Activated T-cell treated with anti-CD3 and anti-CD28 coated beads, Interleukin-2, amount 50 U/mL, for 72 hours (primary cell): ENCODE measurements at places on chromosomes 12 and 14. TPM values are rescaled to one million over a fixed set of nuclear protein-coding genes. Genes with fewer than 3 reads are reported as not detected.

Gene B3GNT4
- total RNA-seq = 0.55 TPM

DNA sequence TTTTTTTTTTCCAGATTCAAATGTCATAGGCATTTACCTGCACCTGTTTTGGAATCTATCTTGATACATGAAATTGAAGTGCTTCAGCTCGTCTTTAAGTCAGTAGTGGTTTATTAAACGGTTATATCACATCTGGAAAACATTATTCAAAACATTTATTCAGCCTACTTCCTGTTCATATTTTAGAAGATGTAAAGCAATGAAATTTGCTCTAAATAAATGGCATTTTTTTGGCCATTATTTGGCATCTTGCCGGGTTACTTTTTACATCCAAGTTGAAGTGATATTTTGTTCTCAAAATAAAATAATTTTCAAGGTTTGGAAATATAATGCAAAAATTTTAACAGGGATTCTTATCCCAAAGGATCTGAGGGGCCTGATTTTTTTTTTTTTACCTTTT is 103.1 kb downstream of the EML1 start:
- H3K4me1 ChIP-seq = no peaks in the 10 kb centered on the region
- no peak for DNase-seq
- H3K36me3 ChIP-seq = no peaks in the 10 kb centered on the region
- H3K27ac ChIP-seq = no peak overlapping the region

- peaks cover 100% of the 10 kb centered on the region for H3K4me1 ChIP-seq
- no peak for DNase-seq
Measured at GRCh38 chr12:57837864-57838562, 8.5 kb downstream of the CTDSP2 start.

Gene TMEM132C
- total RNA-seq = not detected

DNA sequence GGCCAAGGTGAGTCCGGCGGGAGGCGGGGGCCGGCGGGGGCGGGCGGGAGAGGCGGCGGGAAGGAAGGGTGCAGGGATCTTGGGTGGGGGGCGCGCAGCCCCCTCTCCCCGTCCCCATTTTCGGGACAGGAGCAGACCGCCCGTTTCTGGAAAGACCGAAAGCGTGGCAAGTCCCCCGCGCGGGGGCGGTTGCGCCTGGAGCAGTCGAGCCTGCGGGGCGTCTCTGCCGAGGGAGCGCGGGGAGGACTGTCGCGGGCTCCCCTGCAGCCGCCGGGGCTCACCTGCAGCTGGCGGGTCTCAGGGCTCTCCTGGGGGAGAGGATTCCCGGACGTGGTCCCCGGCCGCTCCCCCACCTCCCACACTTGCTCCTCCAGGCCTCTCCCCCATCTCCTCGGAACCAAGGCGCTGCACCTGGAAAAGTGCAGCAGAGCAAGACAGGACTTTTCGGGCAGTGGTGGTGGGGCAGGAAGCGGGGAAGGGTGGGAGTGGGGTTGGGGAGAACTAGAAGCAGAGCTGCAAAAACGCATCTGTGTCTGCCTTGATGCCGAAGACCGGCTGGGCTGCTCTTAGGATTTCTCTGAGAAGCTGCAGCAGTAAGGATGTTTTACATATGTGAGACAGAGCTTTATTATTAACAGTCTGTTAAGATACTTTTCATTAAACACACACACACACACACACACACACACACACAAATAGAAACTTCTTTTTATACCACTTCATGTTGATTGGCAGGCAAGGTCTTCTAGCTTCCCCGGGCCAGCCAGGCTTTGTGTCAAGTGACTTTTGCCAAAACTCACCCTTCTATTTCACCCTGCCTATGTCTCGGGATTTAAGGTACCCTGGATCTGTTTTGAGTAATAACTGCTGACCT is 677 bp downstream of the C12orf75 start:
- H3K4me1 ChIP-seq = peaks cover 63% of the 10 kb centered on the region
- H3K36me3 ChIP-seq = no peaks in the 10 kb centered on the region
- peak overlapping the region; percentile 87 for H3K4me3 ChIP-seq
- peak overlapping the region; percentile 74 for H3K27ac ChIP-seq
- DNase-seq = peak; percentile 53
- no peaks in the 10 kb centered on the region for H3K27me3 ChIP-seq

GRCh38 chr14:39276579-39277114 is 42.9 kb downstream of the MIA2 start:
- H3K27me3 ChIP-seq = no peaks in the 10 kb centered on the region
- no peak for DNase-seq
- H3K4me3 ChIP-seq = no peak overlapping the region
- H3K27ac ChIP-seq = peak overlapping the region; percentile 85
- H3K4me1 ChIP-seq = peaks cover 64% of the 10 kb centered on the region
- H3K36me3 ChIP-seq = peaks cover 14% of the 10 kb centered on the region

DNA sequence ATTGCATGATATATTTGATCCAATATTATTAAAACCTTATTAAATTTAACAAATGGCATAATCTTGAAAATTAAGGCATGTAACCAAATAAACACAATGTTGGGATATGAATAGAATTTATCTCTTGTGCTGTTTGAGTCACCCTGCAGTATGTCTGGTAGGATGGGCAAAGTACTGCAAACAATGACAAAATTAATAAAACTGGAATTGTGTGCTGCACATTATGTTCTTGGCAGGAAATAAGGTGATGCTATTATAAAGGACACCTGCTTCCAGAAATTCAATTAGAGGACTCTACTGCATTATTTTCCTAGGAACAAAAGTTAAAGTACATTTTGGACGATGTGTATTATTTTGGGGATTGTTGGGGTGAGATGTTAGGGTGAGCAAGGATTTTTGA is 132.7 kb downstream of the PPFIA2 start:
- H3K36me3 ChIP-seq = no peaks in the 10 kb centered on the region
- DNase-seq = no peak
- H3K4me1 ChIP-seq = no peaks in the 10 kb centered on the region
- H3K4me3 ChIP-seq = no peak overlapping the region
